ENCODE measurements at places on chromosomes 5 and 9.

- no peak for DNase-seq
These were observed 42.8 kb downstream of the TIMD4 start for GRCh38 chr5:156920042-156920860.

DNA sequence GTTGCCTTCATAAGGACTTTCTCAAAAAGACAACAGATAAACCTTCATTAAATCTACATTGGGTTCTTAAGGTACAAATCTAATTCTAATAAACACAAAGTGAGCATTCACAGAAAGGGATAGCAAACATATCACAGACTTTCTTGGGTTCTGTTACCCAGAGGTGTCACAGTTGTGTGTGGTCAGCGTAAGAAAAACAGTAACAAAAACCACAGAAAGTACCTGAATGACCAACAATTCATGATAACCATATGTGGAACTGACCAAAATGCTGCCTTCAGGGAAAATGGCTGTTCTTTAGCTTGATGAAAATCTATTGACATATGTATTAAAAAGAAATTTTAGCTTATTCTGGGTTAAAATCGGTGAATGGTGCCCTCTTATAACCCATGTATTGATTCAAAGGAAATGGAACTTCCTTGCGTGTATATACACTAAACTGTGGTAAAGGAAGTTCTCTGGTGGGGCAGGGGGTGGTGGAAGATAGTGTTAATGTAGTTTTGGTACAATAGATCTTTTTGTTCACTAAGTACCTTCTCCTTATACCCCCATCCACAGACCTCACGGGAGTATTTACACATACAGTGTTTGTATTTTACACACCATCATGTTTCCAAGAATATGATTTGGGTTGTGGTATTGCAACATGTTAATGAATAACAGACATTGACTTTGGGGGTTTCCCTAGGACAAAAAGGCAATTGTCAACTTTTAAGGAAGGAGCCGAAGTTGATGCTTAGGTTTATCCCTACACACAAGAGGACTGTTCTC lies 152.5 kb downstream of the APBA1 start:
- no peak for DNase-seq

DNA sequence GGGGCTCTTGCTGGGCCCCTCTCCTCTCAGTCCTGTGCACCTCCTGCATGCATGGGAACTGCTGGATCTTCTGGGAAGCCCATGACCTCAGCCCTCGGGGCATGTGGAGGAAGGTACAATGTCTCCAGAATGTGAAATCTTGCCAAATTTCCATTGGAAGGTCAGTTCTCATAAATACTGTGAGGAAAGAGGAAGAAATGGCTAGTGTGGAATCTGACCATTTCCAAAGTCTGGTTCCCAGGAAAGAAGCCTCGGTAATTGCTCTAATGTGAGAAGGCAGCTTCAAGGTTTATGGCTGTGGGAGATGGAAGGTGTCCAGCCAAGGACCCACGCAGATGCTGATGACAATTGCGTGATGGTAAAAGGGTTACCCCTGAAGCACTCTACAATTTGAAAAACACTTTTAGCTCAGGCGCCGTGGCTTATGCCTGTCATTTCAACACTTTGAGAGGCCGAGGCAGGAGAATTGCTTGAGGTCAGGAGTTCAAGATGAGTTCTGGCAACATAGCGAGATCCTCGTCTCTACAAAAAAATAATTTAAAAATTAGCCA lies 8.1 kb upstream of the IL17B start:
- DNase-seq, result no peak

- no peak for DNase-seq
These were observed 16.2 kb downstream of the SLC1A1 start for GRCh38 chr9:4506490-4506889.

DNA sequence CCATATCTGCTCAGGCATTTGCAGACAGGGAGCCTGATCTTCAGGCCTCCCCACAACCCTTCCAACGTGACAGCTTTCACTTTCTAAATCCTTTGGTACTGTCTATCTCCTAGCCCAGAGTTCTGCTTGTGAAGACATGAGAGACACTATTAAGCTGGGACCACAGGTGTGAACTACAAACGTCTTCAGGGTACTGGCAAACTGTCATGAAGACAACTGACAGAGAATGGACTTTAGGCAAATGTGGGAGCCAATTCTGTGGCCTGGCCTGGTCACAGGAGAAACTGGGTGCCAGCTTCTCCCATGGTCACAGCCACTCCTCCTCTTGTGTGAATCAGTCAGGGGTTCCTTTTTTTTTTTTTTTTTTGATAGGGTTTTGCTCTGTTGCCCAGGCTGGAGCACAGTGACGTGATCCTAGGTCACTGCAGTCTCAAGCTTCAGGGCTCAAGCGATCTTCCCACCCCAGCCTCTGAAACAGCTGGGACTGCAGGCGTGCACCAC lies 10.4 kb downstream of the TRIM14 start:
- no peak for DNase-seq

GRCh38 chr5:60668686-60669304 lies 31.2 kb downstream of the DEPDC1B start:
- DNase-seq, result peak; percentile 65

DNA sequence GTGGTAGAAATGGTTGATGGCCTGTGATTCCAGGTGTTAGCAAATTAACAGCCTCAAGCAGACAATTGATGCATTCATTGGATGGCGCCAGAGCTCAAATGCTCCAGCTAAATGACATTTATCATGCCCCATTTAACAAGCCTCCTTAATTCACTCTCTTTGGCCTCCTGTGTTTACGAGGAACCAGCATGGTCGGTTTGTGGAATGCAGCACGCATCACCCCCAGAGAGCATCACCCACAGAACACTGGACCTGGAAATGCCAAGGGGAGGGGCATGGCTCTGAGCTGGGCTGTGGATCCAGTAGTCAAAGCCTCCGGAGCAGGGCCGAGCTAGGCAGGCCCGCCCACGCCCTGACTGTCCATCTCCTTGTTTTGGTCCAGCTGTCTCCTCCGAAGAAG lies 434.0 kb downstream of the GADD45G start:
- DNase-seq, result no peak

DNA sequence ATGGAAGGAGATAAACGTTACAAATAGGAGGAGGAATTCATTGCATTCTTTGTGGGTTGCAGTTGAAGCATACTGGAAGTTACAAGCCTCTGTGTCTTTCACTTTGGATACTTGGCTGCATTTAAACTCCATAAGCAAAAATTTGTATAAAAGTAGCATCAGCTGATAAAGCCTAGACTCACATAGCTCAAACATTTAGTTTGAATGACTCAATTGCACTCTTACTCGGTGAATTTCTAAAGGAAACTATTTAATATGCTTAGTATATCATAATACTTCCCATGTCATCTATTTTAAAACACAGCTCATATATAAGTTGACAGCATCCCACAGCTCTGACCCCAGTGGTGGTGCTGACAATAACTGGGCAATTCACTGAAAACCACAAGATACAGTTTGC lies 596.6 kb upstream of the ZNF608 start:
- no peak for DNase-seq

- no peak for DNase-seq
These were observed 58.3 kb upstream of the SPATA31E1 start for GRCh38 chr9:87824216-87824875.

DNA sequence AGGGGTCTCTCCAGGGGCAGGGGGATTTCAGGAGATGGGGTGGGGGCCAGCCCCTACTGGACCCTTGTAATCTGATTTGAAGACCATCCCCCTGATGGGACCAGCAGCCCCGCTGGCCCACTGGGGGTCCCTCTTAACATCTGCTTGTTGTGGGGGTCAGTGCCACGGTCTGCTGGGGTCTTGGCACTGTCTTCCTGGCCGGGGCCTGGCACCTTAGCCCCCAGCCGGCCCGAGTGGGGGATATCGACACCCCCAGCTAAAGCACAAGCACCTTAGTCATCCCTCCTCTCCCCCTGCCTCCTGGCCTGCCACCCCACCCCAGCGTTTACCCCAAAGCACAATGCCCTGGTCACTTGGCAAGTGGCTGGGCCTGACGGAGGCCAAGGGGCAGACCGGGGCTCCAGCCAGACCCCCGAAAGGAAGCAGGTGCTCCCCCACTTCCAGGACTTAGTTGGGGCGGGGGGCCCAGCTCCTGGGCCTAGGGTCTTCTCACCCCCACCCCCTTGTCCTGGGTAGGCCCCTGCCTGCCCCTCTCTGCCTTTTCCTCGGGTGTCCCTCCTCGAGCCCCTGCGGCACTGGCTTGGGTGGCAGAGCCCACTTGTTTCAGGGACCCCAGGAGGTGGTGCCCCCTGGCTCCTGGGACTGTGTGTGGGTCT lies 1.4 kb upstream of the NFX1 start:
- no peak for DNase-seq

- no peak for DNase-seq
These were observed 175.0 kb upstream of the ISL1 start for GRCh38 chr5:51208296-51208695.

DNA sequence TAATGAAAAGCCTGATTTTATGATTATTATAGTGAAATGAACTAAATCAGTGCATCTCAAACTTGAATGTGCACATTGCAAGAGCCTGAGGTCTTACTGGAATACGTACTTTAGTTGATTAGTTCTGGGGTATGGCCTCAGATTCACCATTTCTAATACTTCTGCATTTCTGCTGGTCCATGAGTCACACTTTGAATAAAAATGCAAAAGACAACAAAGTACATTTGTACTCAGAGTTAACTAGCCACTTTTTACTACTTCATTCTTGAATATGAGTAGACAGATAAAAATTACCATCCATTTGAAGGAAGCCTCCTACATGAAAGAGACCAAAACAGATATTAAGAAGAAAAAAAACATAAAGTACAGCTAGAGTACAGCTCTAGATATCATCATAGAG lies 27.1 kb upstream of the PRR16 start:
- DNase-seq, result no peak

DNA sequence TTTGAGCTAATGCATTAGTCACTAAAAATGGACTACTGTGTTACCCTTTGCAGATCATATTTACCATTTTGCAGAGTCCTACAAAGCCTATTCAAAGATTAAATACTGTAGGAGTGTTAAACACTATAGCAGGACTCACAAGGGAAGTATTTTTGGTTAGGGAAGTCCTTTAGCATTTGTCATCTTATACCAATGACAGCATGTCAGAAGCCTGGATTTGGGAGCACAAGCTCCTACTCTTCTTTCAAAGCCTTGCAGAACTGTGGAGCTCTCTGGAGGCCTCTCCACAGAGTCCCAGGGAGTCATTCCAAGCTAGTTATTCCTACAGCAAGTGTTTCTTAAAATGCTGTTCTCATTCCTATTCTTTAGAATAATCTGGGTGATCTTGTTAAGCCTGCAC lies 288.8 kb downstream of the PIK3R1 start:
- no peak for DNase-seq

- no peak for DNase-seq
These were observed 22.9 kb downstream of the LMBRD2 start for GRCh38 chr5:36128795-36129194.

DNA sequence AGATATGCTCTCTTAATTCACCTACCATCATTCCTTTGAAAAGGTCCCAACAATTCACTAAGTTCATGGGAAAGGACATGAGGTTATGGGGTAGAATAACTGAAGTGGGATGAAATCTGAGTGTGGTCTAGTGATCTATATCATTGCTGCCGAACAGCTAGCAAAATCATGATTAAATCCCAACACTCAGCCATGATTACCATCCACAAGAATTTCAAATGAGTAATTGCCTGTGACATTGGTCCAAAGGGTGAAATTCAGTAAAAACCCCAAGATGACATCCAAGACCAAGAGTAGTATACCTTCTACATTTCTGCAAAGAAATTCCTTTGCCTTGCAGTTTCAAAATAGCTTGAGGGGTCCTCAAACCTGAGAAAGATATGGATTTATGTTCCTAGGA lies 225.6 kb downstream of the SPOCK1 start:
- no peak for DNase-seq

DNA sequence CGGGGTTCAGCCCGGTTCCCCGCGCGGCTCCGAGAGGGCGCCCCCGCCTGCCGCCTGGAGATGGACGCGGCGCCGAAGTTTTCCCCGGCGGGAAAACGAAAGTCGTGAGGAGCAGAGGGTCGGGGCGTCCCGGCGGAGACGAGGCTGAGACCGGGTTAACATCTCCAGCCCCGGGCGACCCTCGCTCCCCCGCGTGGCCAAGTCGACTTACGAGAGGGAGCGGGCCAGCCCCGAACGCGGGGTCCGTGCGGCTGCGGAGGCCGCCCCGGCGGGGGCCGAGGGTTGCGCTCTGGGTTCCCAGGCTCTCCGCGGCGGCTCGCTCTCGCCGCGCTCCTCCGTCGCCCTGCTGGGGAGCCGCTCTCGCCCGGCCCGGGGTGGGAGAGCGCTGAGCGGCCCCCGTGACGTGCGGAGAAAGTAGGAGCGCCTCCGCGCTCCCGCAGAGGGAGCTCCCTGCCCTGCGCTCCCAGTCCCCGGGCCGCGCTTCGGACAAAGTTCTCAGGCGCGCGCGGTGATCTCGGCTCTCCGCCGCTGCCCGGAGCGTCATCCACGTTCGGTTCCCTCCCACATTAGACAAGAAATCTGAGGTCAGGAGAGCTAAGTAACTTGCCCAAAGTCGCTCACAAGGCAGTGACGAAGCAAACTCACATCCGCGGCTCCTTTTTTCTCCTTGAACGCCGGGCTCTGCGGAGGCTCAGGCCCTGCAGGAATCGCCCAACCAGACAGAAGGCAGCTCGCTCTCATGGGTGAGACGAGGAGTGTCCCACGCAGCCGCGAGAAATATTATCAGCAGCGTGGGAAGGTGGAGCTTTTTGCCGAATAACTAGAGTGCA lies 1.2 kb upstream of the GCNT4 start:
- peak; percentile 61 for DNase-seq

DNA sequence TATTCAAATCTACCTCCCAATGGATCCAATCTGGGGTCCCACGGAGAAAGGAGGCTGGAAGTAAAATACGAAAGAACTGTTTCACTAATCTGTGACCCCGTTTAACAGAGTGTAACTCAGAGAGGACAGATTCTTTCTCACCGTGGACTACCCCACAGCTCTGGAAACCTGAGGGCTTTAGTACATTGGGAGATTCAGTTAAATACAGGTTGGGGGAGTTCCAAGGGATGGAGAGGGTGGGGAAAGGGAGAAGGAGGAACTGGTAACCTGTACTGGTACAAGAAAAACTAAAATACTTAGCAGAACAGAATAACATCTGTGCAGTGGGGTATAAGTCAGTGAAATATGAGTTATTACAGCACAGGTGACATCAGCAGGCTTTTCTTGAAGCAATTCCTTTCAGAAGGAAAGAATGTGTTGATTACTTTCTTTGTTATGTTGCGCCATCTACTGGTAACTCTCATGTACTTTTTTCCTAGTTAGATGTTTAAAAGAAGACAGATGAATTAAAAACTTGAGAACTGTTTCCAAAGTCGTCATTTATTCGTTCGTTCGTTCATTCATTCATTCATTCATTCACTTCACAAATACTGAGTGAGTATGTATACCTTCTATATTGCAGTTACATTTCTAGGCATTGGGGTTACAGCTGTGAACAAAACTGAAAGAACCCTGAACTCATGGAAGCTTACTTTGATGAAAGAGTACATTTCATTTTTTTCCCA lies 30.0 kb upstream of the STOM start:
- peak; percentile 25 for DNase-seq

- no peak for DNase-seq
These were observed 130.9 kb downstream of the SNCAIP start for GRCh38 chr5:122442938-122443337.

DNA sequence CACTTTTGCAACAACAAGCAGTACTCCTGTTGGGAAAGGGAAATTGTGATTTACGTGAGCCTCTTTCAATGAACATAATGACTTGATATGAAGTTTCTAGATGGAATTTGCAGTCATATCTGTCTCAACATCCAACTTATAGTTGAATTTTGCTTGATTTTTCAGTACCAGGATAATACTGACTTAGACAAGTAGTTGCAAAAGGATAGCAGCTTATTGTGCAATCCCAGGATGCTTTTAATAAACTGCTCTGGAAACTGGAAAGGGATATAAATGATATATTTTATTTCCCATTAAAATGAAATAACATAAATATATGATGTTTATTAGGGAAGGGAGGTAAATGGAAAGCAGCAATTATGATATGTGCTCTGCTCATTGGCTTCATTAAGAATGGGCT lies 174.4 kb upstream of the RGMB start:
- no peak for DNase-seq

All from T47D (cell line).